HCT116 (cell line): ENCODE measurements at places on chromosomes 2 and 18. TPM values are rescaled to one million over a fixed set of nuclear protein-coding genes. Genes with fewer than 3 reads are reported as not detected.

DNA sequence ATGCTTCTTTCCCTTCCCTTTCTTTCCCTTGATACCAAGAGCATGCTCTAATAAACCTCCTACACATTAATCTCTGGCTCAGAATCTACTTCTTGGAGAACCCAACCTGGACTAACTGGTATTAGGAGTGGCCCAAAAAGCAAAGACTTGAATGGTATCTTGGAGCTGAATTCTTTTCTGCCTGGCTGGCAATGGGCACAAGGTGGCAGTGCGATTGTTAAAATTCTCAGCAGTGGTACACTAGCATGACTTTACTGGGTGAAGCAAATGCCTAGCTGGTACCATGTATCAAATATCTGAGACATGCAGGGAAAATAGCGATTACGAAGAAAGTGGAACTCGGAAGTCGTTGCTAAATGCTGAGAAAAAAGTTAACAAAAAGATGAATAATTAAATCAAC lies 376.1 kb downstream of the XIRP2 start:
- no peak for DNase-seq

- no peak for DNase-seq
Observed at GRCh38 chr2:8573942-8574195, 108.0 kb upstream of the ID2 start.

DNA sequence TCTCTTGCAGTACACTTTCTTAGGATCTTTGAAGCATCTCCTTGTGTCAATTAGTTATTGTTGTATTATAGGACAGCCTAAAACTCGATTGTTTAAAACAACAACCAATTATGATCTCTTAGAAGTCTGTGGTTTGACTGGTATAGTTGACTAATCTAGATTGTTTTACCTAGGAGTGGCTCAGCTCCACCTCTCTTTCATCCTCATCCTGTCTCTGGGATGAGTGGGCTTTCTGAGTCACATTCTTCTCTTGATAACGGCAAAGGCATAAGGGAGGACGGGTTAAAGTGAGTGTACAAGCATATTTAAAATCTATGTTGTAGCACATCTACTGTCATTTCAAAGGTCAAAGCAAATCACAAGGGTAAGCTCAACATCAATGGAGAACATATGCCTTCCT lies 102.3 kb upstream of the GULP1 start:
- DNase-seq: no peak

GRCh38 chr2:153871231-153872221 lies at the start of gene GALNT13:
Gene GALNT13, plus strand, starts transcription at chr2:153871922.
- no peak for DNase-seq

GRCh38 chr18:58998401-58999203 lies 133.9 kb downstream of the ZNF532 start:
- DNase-seq: no peak

- no peak for DNase-seq
Observed at GRCh38 chr2:98016908-98017670, 21.3 kb upstream of the TMEM131 start.

GRCh38 chr2:237702441-237703391 lies 75.3 kb downstream of the LRRFIP1 start:
- no peak for DNase-seq

GRCh38 chr2:156311976-156312375 lies 20.5 kb downstream of the NR4A2 start:
- DNase-seq: no peak

GRCh38 chr2:105287692-105288091 lies 41.8 kb downstream of the TGFBRAP1 start:
- peak; percentile 16 for DNase-seq

GRCh38 chr2:118738524-118739308 lies 108.7 kb downstream of the EN1 start:
- DNase-seq: peak; percentile 71

- DNase-seq: no peak
Observed at GRCh38 chr18:26653943-26654615, 105.7 kb upstream of the KCTD1 start.

- no peak for DNase-seq
Observed at GRCh38 chr2:218006741-218007140, 3.9 kb upstream of the TNS1 start.

DNA sequence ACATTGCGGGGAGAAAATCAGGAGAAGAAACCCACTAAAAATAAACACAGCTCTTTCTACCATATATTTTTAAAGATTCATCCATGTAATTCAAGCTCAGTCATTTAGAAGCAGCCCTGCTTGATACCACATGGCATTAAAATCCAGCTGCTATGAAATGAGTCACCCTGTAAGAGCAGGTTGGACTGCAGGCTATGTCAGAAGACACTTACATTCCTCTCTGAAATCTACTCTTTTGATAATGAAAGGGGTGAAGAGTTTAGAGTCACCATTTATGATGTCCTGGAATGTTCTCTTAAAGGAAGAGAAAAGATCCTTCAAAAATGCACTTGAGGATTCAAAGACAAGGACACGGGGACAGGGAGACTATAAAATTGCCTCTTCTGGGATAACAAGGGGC lies 100.6 kb upstream of the APCDD1 start:
- no peak for DNase-seq

The CXCR2 gene
- 0.15 TPM for total RNA-seq

The CDKL4 gene
- 0.27 TPM for total RNA-seq

The SERPINB5 gene
- total RNA-seq: 19.5 TPM

The TRIB2 gene
- total RNA-seq: 12.4 TPM

The ST8SIA5 gene
- total RNA-seq: 0.54 TPM
